ENCODE measurements at places on chromosomes 1 and 21.

GRCh38 chr1:70101774-70102173, 103.6 kb downstream of the LRRC40 start:
- no peak for DNase-seq

- no peak for DNase-seq
Measured at GRCh38 chr1:30612536-30613065, 110.8 kb downstream of the MATN1 start.

DNA sequence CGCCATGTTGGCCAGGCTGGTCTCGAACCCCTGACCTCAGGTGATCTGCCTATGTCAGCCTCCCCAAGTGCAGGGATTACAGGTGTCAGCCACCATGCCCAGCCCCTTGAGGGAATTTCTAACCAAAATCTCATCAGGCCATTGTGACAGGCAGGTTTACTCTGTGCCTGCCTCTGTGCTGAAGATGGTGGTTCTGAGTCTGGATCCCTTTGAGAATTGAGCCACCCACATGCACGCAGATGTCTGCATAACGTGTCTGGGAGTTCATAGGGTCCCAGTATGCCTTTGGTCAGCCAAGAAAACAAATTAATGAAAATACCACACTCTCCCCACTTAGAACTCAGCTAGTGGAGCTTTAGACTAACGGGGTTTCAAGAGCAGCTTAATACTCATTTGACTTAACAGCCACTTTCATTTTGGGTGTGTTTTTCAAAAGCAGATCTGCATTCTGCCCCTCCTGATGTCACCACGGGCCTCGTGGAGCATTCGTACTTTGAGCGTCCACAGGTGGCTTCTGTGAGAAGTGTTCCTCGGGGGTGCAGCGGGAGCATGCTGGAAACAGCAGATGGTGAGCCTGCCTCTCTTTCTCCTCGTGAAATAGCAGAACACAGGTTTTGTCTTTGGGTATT, 45.3 kb downstream of the DIP2A start:
- no peak for DNase-seq

DNA sequence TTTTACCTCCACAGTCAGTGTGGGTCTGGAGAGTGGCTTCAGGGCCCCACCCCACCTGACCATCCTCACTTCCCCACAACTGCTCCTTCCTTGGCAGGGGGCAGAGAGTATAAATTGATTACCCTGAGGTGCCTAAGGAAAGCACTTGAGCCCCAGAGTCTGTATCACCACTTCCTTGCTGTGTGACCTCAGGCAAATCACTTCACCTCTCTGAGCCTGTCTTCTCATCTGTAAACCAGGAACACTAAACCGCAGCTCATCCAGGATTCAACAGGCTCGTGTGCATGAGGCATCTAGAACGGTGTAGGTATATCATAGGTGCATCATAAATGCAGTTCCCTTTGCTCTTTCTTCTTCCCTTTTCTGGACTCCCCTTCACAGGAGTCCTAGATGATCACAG, 43.4 kb downstream of the GRIK3 start:
- DNase-seq = no peak

DNA sequence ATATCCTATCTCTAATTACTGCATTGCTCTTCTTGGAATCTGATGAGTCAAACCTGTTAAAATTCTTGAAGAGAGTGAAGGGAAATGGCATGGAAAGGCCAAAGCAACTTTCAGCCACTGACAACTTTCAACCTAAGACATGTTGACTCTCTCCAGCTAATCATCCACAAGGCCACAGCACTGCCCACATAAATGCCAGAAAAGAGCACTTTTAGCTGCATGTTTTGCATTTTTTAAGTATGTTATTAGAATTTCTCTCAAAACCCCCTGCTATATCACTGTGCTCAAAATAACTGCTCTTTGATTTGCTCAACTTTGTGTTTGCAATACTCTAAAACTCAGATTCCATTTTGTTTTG, 352.5 kb downstream of the ADGRL2 start:
- DNase-seq = peak; percentile 12

GRCh38 chr1:234885601-234886000, 243.0 kb downstream of the TOMM20 start:
- DNase-seq = no peak

- DNase-seq = no peak
Measured at GRCh38 chr1:6512908-6513280, 21.4 kb upstream of the PLEKHG5 start.

DNA sequence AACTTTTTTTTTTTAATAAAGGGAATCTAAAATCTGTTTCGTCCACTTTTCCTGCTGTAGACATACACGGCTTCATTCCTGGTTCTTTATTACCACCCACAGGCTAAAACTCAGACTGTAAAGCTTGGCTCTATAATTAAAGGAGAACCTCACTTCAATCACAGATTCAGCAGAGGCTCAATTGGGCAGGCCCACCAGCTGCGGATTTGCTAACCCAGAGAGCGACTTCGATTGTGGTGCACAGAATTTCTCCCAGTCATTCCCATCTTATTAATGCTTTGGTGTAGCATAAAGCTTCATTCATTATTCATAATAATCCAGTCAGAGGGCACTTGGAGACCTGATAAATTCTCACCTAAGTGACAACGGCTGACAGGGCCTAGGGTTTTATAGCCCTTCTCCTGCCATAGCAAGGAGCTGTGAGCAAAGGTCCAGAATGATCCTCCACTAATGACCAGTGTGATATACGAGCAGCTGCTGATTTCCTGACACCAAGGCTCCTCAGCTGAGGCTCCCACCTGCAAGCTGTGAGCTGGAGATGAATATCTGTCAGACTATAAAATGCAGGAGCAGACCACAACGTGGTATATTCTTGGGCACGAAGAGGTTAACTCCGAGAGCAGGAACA, 149.0 kb downstream of the ATP6V1G3 start:
- DNase-seq = no peak

DNA sequence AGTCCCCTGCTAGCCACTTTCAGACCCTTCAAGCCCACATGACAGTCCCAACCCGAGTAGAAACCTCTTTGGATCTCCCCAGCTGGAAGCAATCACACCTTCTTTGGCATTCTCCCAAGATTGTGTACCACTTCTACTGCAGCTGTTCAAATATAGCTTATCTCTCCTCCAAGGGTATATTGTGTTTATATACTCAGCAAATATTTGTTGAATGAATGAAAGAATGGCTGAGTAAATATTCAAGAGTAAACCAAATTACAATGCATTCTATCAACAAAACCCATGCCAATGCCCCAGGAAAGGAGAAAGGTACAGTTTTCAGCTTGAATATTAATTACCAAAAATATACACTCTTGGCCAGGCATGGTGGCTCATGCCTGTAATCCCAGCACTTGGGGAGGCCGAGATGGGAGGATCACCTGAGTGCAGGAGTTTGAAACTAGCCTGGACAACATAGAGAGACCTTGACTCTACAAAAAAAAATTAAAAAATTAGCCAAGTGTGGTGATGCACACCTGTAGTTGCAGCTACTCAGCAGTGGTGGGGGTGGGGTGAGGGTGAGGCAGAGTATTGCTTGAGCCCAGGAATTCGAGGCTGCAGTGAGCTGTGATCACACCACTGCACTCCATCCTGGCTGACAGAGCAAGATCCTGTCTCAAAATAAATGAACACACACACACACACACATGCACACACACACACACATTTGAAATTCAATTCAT, 68.5 kb downstream of the NIBAN1 start:
- DNase-seq = peak; percentile 29

DNA sequence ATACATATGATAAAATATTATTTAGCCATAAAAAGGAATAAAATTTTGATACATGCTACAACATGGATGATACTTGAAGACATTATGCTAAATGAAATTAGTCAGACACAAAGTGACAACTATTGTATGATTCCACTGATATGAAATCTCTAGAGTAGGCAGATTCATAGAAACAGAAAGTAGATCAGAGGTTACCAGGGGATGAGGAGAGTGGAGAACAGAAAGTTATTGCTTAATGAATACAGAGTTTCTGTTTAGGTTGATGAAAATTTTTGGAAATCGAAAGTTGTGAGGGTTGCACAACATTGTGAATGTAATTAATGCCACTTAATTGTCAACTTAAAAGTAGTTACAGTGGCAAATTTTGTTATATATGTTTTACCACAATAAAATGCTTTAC, 315.7 kb upstream of the USP25 start:
- no peak for DNase-seq

- DNase-seq = no peak
Measured at GRCh38 chr1:18413541-18414305, 67.0 kb upstream of the KLHDC7A start.

- no peak for DNase-seq
Measured at GRCh38 chr1:6014130-6014999, 22.1 kb upstream of the NPHP4 start.

DNA sequence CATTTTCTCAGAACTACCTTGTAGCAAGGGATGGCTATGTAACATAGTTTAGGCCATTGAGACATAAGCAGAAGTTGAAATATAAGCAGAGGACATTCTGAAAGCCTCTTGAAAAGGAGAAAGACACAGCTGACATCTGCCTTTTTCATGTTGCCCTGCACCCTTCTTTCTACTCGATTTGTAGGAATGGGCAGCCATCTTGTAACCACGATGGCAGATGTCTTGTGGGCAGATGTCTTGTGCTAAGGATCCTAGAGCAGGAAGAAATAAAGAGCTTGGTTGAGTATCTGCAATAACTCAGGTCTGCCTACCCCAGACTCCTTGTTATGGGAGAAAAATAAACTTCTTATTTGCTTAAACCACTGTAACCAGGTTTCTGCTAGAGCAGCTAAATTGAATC, 351.0 kb downstream of the PDE4B start:
- no peak for DNase-seq

- no peak for DNase-seq
Measured at GRCh38 chr1:183327434-183328290, 90.5 kb downstream of the NMNAT2 start.

- DNase-seq = peak; percentile 91
Measured at GRCh38 chr1:94865360-94865759, 45.2 kb downstream of the SLC44A3 start.

GRCh38 chr1:6028042-6028850, 17.4 kb upstream of the KCNAB2 start:
- peak; percentile 27 for DNase-seq

DNA sequence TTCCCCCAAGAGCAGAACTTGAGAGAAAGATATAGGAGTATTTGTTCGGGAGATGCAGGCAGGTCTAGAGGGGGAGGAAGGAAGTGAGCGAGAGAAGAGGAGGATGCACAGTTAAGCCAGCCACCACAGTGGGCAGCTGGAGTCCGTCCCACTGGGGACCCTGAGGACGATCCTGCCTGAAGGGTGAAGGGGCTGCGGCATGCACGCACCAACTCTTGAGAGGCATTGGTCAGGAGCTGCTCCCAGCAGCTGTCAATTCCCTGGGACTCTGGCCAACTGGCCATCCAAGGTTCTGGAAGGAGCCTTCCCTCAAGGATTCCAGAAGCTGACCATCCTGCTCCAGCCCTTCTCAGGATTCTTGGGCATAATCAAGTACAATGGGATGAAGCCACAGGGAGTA, 246.9 kb downstream of the MATN1 start:
- no peak for DNase-seq

GRCh38 chr1:23558872-23559135, 497 bp downstream of the ID3 start:
- DNase-seq = no peak

GRCh38 chr1:242569867-242570266, 45.4 kb upstream of the PLD5 start:
- DNase-seq = no peak

DNA sequence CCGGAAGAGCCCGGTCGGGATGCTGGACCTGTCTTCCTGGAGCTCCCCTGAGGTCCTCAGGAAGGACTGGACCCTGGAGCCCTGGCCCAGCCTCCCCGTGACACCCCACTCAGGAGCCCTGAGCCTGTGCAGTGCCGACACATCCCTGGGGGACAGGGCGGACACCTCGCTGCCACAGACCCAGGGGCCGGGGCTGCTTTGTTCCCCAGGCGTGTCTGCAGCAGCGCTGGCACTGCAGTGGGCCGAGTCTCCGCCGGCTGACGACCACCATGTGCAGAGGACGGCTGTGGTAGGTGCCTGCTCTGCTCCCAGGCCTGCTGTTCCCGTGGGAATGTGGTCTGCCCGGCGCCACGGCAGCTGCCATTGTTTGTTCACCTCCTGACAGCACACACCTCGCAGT, 42.1 kb upstream of the DIP2A start:
- DNase-seq = no peak

DNA sequence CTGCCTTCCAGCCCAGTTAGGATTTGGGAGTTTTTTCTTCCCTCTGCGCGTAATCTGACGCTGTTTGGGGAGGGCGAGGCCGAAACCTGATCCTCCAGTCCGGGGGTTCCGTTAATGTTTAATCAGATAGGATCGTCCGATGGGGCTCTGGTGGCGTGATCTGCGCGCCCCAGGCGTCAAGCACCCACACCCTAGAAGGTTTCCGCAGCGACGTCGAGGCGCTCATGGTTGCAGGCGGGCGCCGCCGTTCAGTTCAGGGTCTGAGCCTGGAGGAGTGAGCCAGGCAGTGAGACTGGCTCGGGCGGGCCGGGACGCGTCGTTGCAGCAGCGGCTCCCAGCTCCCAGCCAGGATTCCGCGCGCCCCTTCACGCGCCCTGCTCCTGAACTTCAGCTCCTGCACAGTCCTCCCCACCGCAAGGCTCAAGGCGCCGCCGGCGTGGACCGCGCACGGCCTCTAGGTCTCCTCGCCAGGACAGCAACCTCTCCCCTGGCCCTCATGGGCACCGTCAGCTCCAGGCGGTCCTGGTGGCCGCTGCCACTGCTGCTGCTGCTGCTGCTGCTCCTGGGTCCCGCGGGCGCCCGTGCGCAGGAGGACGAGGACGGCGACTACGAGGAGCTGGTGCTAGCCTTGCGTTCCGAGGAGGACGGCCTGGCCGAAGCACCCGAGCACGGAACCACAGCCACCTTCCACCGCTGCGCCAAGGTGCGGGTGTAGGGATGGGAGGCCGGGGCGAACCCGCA, at the start of gene PCSK9:
TSS of gene PCSK9 (plus strand) at position 207 of the 741 bp plus-strand sequence. CDS start at position 497, 290 bp downstream.
- peak; percentile 37 for DNase-seq

DNA sequence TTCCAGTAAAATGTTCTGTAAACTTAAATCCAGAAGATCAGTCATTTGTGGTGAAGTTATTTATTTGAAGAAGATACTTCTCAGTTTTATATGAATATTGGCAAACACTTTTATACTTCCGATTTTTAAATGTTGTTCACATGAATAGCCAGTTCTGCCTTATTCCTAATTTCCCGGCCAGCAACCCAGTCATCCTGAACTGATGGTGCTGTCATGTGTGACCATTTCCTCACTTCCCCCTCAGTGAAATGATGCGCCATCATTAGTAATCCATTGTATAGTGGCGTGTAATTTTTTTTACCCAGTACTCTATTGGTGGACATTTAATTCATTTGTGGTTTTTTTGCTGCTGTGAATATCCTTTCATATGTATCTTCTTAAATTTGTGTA, 16.4 kb downstream of the GPSM2 start:
- peak; percentile 56 for DNase-seq

- peak; percentile 81 for DNase-seq
Measured at GRCh38 chr1:231827337-231828105, 200.9 kb downstream of the DISC1 start.

DNA sequence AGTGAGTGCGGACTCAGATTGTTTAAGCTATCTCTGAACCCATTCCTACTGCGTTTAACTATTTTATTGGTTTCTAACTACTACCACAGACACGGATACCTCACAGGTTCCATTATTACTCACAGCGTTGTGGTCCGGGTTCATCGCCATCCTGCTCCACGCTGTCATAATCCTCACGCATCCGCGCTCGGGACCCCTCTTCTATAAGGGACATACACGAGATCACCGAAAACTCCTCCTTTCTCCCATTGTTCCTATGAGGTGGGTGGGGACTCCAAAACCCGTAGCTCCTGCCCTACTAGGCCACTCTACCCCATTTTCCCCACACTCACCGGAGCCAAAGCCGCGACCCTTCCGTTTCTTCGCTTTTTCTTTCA, 610 bp downstream of the RBM8A start:
- DNase-seq = no peak
